Mammary epithelial cell (primary cell): ENCODE measurements at places on chromosomes 16 and 17.

- DNase-seq, result peak; percentile 72
Measured at GRCh38 chr17:43389046-43389947, 9.5 kb upstream of the ARL4D start.

- DNase-seq, result peak; percentile 75
Measured at GRCh38 chr17:56653877-56654276, 60.4 kb downstream of the NOG start.

GRCh38 chr16:84284154-84284722, 10.4 kb upstream of the WFDC1 start:
- no peak for DNase-seq

DNA sequence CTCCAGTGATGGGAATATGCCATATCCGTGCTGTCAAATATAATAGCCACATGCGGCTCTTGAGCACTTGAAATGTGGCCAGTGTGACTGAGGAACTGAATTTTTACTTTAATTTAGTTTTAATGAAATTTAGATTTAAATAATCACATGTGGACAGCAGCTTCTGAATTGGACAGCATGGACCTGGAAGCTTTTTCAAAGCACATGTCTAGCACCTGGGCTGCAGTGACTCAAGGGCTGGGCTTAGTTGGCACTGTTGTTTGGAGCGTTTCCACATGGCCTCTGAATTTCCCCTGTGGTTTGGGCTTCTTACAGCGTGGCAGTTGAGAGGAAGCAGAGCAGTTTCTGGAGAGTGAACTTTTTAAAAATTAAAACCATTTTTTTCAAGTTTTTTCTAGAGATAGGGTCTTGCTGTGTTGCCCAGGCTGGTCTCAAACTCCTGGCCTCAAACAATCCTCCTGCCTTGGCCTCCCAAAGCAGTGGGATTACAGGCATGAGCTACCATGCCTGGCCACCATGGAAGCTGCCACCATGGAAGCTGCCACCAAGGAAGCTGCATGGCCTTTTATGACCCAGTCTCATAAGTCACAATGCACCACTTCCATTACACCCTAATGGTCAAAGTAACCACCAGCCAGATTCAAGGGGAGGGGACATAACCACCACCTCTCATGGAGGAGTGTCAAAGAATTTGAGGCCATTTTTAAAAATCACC, 6.7 kb upstream of the TOB1 start:
- DNase-seq, result peak; percentile 71

DNA sequence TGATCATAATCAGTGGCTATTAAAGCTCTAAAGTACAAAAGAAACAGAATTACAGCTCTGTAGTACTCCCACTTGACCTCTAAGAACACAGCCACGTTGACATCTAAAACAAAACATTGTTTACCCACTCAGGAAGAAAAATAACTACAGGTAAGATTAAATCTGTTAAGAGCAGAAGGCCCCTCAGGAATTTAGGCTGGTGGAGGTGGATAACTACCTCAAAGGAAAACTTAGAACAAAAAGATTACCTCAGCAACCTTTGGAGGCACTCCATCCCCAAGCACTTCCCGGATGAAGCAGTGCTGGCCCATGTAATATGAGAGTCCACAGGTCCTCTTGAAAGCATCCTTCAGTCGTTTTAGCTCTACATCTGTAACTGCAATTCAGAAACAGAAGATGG, 46.7 kb downstream of the USP32 start:
- DNase-seq, result no peak

DNA sequence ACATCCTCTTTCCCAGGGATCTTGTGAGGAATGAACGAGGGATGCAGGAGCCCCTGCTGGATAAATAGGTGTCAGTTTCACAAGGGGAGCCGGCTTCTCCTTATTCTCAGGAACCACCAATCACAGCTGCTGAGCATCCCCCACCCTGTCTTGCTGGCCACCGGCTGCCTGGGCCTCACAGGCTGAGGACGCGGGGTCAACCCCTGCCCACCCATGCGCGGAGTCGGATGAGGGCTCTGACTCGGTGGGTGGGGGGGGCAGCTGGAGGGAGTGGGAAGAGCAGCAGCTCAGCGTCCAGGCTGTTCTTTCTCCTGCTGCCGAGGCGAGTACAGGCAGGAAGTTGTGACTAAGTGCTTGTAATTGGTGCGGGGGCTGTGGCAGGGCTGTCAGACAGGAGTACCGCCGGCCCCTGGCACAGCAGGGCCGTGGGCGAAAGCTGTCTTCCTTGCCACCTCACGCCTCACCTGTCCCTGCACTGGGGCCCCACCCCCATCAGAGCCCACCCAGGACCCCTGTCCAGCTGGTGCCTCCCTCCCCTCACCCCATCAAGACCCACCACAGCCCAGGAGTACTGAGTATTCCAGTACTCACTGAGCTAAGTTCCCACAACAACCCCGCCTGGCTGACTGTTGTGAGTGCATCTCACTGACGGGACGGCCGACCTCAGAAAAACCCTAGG, 11.0 kb upstream of the DPEP1 start:
- DNase-seq, result peak; percentile 86
